ENCODE measurements at places on chromosomes 5 and 9. TPM values are rescaled to one million over a fixed set of nuclear protein-coding genes. Genes with fewer than 3 reads are reported as not detected.

DNA sequence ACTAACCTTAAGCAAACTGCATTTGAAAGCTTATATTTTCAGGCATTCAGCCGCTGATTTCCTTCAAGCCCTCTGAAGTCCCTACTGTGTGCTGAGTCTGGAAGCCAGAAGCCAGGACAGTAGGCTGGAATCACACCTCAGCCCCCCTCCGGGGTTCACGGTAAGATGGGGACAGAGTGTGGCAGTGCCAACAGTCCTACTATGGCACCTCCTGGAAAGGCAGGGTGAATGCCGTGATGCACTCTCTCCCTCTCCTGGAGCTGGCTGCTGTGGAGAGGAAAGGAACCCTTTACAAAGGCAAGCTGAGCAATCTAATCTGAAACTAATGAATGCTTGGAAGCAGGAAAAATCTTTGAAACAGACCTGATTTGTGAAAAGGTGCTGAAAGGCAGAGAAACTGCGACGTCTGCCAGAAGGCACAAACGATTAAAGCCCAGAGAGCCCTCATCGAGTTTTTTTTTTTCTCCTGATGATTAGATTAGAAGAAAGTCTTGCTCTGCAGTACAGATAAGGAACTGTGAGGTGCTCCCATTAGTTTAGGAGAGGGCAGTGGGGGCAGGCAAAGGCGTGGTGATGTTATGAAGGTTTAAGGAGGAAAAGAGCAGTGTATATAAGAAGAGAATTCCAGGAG lies 21.0 kb downstream of the ANKH start:
- no peak for DNase-seq

- DNase-seq: no peak
Measured at GRCh38 chr9:118000581-118000980, 296.4 kb downstream of the TLR4 start.

DNA sequence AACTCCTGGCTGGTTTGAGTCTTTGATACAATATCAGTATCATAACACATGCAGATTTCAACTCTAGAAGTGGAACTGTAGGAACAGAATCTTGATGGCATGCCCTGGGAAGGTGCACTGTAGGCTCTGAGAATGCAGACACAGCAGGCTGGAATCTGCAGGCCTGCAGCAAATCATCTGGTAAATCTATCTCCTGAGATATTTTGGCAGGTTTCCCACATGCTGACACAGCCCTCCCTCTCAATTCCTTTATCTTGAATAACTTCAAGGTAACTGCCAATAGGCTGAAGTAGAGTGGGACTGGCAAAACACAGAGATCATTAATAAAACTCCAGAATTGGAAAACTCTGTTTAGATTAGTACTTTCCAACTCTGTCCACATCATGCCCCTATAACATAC lies 177.8 kb upstream of the PCSK5 start:
- DNase-seq: no peak

DNA sequence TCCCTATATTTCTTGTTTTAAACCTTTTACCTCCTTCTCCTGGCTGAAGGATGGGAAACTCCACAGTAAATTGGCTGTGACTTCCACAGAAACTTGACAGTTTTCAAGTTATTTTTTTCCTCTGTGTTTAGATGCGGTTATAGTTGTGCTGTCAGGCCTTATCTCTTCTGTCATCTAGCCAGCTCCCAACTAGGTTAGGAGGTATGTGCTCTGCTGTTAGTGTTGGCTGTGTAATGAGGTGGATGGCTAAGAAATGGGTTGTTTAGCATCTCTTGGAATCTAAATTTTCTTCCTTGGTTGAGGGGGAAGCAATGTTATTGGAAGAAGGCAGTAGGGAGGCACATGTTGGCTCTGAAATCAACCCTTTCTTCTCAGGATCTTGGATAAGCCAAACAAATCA lies 149.9 kb upstream of the RUSC2 start:
- no peak for DNase-seq

GRCh38 chr9:77789891-77790290 lies 141.8 kb upstream of the GNA14 start:
- no peak for DNase-seq

- DNase-seq: no peak
Measured at GRCh38 chr5:67093279-67093678, 103.3 kb downstream of the CD180 start.

DNA sequence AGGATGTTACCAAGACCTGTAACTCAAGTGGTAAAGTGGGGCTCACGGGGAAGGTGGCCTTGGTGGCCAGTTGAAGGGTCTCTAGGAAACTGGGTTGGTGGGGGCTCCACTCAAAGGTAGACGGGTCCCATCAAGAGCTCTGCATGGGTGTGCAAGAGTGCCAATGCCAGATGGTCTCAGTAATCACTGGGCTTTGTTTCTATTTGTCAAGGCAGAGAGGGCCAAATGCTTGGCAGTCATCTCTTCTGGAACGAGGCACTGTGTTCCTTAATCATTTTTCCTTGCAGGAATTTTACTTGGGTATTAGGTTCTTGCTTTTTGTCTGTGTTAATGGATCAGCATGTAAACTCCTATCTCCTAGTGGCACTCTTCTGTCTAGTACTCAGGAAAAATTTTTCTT lies 220.8 kb downstream of the DIRAS2 start:
- no peak for DNase-seq

DNA sequence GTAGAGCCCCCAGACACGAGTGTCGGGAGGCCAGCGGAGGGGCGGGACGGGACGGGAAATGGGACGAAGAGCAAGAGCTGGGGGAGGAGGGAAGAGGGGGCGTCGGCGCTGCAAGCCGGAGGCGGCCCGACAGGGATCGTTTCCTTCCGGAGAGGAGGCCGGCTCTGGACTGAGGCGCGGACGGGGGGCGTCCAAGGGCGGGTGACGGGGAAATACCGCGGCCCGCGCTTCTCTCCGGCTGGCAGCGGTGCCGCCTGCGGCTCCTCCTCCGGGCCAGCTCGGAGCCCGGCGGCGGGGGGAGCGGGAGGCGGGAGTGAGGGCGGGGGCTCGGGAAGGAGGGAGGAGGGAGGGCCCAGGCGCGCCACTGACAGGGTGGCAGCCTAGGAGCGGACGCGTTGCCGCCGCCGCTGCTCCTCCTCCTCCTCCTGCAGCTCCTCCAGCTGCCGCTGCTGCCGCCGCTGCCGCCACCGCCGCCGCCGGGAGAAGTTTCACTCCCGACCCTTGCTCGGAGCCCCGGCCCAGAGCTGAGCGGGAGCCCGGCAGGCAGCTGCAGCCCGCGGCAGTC lies at the start of gene CHSY3:
Gene CHSY3, plus strand, starts transcription at position 364 of the 565 bp plus-strand sequence.
- DNase-seq: peak; percentile 46

- DNase-seq: no peak
Measured at GRCh38 chr5:141560725-141561483, 57.9 kb downstream of the DIAPH1 start.

DNA sequence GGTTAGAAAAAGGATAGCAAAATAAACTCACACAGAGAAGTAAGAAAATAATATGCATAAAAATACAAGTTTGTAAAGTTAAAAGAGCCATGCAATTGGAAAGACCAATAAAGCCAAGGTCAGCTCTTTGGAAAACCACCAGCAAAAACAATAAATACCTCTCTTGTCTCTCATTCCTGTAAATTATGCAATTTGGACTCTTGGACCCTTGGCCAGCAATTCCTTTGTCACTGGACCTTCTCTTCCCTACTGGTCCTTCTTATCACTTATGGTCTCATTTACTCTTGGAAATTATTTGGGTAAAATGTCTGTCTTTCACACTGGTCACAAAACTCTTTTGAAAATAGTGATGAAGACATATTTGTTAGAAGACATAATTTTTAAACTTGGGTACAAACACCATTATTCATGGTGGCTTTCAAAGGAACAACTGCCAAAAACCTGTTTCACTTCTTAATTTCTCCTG lies 379.5 kb downstream of the TMEM232 start:
- DNase-seq: no peak

DNA sequence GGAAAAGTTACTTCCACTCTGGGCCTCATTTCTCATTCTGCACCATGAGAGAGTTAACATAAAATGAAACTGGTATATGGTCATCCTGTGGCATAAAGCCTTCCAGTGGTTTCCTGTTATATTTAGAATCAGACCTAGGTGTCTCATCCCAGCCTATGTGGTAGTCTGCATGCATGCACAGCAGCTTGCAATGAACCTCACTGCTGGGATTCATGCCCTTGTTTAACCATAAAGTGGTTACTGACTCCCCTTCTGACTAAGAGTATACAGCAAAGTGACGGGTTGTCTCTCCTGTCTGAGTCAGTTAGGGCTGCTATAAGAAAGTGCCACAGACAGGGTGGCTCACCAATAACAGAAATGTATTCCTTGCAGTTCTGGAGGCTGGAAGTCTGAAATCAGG lies 14.7 kb upstream of the TDRD7 start:
- DNase-seq: peak; percentile 53

GRCh38 chr9:107174441-107174840 lies 108.6 kb upstream of the RAD23B start:
- no peak for DNase-seq

- no peak for DNase-seq
Measured at GRCh38 chr9:75454043-75454442, 365.7 kb downstream of the OSTF1 start.

DNA sequence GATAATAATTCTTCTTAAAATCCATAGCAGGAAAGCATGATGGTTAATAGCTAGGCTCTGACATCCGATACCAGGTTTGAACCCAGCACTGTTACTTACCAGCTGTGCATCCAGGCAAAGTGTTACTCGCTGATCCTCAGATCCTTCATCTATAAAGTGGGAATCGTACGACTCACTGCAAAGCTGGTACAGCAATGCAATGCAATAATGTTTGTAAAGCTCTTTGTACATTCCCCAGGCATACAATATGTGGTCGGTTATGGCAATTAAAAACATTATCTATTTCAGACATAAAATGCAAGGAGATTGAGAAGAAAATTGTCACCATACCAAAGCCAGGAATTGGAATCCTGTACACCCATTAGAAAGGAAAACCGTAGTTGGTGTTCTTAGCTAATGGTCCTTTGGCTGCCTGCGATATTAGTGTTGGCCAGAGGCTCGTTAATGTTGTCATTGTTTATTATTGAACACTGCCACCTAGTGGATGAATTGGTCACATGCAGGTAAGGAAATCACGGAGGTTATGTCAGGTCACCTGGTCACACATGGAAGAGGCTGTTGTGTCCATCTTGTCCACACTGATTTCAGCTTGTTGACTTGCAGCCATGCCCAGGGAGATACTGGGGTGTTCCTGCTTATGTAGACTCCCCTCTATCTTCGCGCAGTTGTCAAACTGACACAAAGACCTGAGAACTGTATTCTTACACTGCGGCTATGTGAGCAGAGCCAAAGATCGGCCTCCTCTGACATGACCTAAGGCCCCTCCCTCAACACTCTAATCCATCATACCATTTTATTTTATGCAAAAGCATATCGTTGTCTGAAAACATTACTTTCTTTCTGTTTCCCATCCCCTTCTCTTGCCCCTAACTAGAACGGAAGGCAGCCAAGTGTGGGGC lies 87.5 kb upstream of the PPP2R2B start:
- DNase-seq: peak; percentile 72

DNA sequence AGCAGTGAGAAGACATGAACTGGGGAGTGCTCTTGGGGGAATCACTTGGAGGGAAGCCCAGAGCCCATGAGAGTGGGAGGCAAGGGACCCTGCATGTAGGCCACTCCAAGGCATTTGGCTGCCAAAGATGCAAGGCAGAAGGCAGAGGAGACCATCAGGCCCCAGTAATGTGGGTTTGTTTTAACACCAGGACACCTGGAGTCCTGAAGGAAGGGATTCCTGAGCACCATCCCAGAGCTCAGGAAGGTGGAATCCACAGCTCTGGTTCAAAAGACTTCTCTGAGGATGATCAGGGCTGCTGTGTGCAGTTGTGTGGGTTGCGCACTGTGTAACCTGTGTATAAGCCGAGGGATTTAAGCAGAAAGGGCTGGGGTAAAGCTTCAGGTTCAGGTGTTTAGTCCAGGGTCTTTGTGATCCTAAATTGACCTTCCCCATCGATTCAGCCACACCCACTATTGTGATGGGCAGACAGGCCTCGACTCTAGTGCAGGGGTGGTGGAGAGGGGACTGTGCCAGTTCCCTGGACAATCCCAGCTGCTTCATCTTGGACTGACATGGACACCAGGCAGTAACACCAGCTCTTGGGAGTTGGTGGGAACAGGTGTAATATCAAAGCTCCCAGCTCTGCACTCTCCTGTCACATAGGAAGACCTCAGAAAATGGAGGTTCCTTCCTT lies 11.0 kb downstream of the B4GALT7 start:
- no peak for DNase-seq

- DNase-seq: no peak
Measured at GRCh38 chr5:9524941-9525340, 20.9 kb downstream of the SEMA5A start.

DNA sequence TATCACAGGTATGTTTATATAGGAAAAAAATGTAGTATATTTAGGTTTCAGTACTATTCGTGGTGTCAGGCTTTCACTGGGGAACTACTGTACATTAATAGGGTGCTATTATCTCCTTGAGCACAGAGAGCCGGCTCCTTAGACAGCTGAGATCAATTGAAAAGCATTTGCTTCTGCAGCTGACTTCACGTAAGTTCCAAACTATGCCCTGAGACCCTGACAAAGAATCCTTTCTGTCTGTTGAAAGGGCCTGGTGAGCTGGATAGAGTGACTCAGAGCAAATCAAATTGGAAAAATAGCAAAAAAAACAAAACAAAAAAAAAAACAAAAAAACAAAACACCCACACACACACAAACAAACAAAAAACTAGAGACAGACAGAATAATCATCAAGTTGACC lies 652.0 kb downstream of the MTRR start:
- DNase-seq: no peak

GRCh38 chr9:79512251-79512650 lies 59.5 kb upstream of the TLE4 start:
- no peak for DNase-seq

Gene GABRB2
- total RNA-seq: not detected

Gene PCDHGB3
- 0.12 TPM for total RNA-seq

Gene BNC2
- total RNA-seq: not detected

Gene PHYHD1
- 2.2 TPM for total RNA-seq

Gene ATP6V0E1
- 192 TPM for total RNA-seq

Gene MAST4
- total RNA-seq: 25.8 TPM

Data from activated CD4-positive, alpha-beta T cell treated with anti-CD3 and anti-CD28 coated beads, Interleukin-2, amount 10 ng/mL, durations not matched to agents 7 days and 5 days (primary cell).